ENCODE measurements at places on chromosomes 4 and X.
A peak's percentile ranks its signal among the peaks of the same experiment; 100 is the strongest.

DNA sequence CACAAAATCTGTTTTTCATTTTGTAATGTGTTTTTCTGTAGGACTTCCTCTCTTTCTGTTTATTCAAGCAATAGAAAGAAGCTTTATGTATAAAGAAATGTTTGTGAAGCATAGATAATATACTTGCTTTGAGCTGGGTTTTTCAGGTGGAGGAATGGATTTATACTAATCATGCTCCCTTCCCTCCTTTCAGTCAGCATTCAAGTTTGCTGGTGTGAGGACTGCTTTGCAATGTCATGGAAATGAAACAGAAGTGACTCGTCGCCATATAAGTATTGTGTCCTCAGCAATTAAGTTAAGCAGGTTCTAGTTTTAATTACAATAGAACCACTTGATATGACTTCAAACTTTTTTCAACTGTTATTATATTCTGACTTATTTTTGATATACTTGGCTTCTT lies 1447.1 kb downstream of the PCDH19 start:
- DNase-seq, result no peak

DNA sequence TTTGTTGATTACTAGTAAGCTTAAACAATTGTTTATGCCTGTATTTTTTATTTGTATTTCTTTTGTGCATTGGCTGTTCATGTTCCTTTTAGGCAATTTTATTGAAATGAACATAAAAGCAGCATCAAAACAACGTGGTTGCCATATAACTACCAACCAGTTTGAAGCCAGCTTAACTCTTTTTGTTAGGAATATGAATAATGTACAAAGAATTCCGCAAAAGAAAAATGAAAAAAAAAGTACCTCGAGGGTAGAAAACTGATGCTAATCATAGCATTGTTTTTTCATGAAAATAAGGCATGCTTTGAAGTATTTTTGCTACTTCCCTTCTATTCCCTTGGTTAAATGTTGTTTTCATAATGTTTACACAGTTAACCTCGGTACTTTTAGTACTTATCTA lies 1024.0 kb upstream of the SLIT2 start:
- no peak for DNase-seq

DNA sequence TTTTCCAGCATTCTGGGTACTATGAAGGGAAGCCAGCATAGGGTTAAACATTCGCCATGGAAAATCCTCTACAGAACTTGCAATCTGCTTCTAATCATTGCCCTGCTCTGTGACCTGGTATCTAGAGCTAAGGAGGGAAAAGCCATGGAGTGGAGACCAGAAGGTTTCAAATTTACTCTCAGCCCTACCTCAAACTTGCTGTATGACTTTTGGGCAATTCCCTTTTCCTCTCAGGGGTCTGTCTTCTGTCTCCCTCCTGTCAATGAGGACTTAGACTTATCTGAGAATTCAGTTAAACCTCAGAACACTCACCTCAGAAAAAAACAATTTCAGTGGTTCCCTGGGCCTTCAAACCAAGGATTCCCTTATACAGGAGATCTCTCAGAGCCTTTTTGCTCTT lies 29.1 kb downstream of the ARHGEF9 start:
- DNase-seq, result no peak

- DNase-seq, result no peak
Measured at GRCh38 chr4:22129454-22130029, 181.0 kb upstream of the KCNIP4 start.

DNA sequence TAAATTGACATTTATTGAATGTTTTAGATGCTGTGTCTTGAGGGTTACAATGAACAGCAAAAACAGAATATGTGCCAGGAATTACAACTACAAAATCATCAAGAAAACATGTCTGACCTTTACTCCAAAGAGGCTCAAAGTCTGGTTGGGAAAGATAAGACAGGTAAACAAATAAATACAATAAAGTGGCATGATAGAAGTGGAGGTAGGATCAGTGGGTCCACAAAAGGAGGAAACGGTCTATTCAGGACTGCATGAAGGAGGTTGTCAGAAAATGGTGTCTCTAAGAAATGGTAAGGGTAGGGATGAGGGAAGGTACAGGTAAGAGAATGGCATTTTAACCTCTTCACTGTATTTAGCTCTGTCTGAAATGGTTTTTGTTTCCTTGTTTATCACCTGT lies 3.8 kb downstream of the ARHGEF38 start:
- no peak for DNase-seq

- no peak for DNase-seq
Measured at GRCh38 chrX:40202456-40202855, 104.7 kb upstream of the BCOR start.

DNA sequence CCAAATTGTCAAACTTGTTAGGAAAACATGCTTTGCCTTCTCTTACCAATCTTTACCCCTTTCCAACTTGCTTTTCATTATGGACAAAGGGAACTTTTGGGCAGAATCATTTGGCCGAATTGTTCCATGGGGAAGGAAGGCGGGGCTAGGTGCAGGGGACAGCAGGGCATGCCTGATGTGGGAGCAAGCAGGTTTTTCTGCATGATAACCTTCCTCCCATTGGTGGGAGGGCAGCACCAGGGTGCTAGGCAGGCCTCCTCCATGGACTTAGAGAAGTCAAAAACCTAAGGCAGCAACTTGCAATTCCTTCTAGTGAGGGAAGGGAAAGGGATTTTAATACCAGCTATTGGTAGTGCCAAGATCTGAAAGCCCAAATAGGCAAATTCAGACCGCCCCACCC lies 260.5 kb downstream of the MAPK10 start:
- DNase-seq, result no peak

DNA sequence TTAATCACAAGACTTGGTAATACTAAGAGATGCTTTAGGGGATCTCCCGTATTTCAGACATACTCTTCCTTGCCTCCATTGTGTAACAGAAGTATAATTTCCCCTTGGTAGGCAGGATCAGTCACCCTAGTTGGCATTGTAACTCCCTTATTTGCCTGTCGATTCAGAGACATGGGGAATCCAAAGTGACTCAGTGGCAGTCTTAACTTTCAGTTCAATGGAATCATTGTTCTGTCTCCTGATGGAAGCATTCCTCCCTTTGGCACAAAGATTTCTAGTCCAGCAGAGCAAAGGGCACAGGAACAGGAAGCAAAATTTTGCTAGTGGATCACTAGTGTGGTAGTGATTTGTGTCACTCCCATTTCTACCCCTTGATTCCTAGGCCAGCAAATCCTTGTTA lies 80.4 kb downstream of the DCUN1D4 start:
- DNase-seq, result no peak

- no peak for DNase-seq
Measured at GRCh38 chrX:55801811-55802210, 84.3 kb downstream of the RRAGB start.

DNA sequence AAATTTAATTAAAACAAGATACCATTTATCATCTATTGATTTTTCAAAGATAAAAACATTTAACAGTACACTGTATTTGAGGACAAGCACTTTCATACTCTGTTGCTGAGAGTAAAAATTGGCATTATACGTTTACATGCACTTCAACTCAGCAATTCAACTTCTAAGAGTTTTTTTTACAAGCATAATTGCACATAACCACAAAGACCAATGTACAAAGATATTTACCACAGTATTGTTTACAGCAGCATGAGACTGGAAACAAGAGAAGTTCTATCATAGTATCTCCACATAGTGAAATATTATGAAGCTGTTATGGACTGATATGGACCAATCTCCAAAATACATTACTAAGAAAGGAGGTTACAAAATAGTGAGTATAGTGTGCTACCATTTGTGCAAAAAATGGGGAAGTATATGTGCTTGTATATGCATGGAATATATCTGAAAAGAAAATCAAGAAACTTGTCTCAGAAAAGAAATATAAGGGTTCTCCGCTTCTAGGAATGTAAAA lies 10.9 kb downstream of the GAB3 start:
- DNase-seq, result no peak

DNA sequence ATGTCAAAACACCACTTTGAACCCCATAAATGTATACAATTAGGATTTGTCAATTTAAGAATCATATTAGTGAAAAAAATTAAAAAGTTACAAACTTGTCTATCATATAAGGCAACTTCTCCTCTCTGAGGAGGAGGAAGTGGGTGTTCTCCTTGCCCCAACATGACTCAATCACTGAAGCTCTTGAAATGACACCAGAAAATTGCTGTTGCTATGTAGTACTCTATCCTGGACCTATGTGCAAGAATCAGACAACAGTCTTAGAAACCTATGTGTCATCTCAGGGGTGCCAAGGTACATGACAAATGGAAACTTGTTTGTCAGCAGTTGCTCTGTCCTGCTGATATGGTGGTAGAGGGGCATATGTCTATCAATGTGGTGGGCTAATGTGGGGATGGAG lies 47.7 kb downstream of the HMGB3 start:
- DNase-seq, result no peak

GRCh38 chr4:113773756-113774155 lies 12.2 kb upstream of the CAMK2D start:
- no peak for DNase-seq

- no peak for DNase-seq
Measured at GRCh38 chrX:134236626-134237614, at the start of gene CCDC160. Gene CCDC160, plus strand, starts transcription at chrX:134237182. Its CDS starts 7,619 bp downstream, at chrX:134244801.

DNA sequence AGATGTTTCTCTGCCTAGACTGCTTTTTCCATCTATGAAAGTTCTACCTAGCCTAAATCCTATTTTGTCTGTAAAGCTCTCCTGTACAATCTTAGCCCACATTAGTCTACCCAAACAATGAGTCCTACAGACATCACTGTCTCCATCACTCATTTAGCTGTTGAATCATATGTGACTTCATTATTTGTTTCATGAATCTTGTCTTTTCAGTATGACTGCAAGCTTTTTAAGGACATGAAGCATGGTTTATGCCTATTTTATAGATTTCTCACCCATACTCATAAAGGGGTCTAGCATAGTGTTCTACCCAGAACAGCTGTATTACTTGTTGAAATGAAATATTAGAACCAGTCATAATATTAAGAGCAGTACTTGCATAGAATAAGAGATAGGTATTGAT lies 13.0 kb downstream of the AMMECR1 start:
- no peak for DNase-seq

DNA sequence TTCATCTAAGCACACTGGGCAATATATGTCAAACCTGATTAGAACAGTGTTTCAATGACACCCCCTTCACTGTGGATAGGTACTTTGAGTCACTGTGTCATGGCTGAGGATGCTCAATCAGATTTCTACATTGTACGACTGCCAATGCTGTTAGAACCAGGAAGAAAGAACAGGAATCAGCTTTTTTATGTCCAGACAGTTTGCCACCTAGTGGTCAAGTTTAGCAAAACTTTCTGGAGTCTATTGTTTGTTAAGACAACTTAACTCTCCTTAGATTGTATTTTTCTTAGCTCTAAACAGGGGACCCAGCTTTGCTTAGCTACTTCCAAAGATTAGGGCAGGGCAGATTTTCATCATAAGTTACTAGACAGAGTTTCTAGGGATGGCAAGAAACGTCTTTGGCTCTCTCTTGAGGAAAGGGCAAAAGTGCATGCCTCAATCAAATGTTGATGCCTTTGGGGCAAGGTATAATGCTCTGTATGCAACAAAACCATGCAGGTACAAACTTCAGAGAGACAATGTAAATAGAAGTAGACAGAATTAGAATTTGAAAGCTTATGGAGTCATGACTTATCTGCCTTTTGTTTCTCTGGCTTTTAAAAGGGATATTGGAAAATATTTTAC lies 40.5 kb upstream of the BMP3 start:
- DNase-seq, result peak; percentile 3

DNA sequence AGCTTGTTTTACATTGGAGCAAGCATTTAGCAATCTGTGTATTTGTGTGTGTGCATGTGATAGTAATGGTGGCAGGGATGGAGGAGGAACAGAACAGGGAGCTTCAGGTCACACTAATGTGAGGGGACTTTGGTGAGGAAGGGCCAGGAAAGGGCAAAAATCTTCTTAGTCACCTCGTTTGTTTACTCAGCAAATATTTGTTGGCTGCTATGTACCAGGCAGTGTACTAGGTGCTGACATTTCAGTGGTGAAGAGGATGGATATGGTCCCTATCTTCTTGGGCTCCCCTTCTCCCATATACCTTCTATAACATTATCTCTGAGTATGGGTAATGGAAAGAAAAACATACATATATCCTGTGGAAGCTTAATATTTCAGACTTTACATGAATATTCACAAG lies 48.5 kb upstream of the HDAC8 start:
- DNase-seq, result no peak

GRCh38 chrX:118990512-118991227 lies 16.3 kb downstream of the LONRF3 start:
- no peak for DNase-seq

DNA sequence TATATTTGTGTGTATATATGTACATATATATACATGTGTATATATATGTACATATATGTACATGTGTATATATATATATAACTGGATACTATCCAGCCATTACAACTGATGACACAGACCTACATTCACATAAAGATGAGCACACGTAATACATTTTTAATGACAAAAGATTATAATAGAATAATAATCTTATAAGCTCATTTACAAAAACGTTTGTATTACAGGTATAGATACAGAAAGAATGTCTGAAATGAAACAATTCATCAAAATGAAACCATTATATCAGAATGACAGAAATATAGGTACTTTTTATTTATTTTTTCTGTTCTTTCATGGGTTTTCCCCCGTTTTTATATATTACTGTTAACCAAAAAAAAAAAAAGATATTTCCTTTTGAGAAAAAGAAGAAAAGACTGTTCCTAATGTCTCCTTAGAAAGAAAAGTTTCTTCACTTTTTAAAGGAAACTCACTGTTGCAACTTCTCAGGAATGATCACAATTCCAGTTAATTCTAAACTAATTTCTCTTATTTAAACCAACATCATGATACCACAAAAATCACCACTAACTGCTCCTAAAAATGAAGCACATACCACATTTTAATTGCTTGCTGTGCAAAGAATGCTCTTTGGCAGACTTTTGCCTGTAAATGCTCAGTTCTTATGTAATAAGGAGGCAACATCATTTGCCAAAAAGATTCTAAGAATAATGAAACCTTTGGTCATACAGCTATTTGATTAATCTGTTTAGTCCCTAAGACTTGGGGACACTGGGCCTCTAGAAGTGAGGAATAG lies 18.9 kb downstream of the LEF1 start:
- no peak for DNase-seq

- no peak for DNase-seq
Measured at GRCh38 chr4:71648923-71649322, 135.0 kb downstream of the GC start.

- no peak for DNase-seq
Measured at GRCh38 chr4:108762559-108763225, at the start of gene ETNPPL. Gene ETNPPL, minus strand, starts transcription at chr4:108763053. Its CDS starts 155 bp downstream, at chr4:108762898.

- peak; percentile 23 for DNase-seq
Measured at GRCh38 chr4:99790796-99791617, 25.6 kb upstream of the DAPP1 start.

DNA sequence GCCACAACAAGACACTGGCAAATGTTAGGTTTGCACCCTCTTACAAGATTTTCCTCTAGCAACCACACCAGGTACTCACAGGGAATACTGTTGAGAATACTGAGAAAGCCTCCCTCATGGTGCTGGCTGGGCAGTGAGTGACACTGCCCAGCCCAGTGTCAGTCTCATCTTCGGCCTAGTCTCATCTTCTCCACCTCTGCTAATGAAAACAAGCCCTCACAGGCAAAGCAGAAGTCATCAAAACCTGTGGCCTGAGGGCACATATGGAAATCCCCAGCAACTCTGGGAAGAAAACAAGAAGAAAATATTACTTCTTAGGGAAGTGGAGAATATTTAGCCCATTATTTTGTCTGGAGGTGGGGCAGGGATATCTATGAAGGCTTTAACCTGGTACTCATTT lies 7.9 kb upstream of the ADAM29 start:
- DNase-seq, result no peak
